ENCODE measurements at places on chromosomes 1 and 21.

DNA sequence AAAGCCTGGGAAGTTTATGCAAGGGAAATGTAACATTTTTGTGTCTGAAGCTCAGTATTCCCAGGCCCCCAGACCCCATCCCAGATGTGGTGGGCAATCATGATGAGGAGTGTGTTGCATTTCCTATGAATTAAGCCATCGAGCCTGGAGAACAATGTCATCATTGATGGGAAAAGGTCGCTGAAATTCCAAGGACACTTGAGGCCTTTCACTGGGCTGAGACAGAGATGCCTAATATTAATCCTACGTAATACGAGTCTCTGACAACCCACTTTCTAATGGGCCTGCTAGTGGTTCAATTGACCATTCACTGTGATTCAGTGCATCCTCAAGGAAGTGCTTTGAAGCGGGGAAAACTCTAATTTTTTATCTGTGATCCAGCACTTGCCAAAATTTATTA, 291.6 kb downstream of the PLPP3 start:
- DNase-seq = no peak

DNA sequence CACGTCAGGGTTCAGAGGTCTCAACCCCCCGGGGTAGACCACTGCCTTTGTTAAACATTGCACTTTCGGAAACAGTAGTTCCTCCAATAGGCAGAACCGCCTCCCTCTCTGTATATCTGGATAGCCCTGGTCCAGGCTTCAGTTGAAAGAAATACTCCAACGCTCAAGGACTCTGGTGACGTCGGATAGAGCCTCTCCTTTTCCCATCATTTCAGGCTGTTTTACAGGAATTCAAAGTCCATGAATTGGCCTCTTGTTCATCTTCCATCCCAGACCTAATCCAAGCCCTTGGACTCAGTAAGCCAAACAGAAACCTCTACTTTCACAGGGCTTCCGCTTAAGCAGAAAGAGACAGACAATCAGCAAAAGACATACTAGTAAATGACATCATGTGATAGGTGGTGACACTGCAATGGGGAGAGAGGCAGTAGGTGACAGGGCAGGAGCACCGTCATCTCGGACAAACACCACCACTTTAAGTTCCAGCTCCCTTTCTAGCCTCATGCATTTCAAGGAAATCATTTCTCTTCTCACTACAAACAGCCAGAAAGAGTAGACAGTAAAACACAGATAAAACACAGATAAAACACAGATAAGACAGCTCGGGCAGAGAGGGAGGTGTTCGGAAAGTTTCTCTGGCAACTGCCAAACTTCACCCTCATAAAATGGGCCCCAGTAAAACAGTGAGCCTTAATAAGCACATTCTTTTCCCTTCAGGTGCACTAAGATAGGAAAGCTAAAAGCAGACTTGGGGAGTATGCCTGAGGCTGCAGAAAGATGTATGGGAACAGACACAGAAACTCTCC, 2.3 kb upstream of the PLA2G2A start:
- DNase-seq = no peak

DNA sequence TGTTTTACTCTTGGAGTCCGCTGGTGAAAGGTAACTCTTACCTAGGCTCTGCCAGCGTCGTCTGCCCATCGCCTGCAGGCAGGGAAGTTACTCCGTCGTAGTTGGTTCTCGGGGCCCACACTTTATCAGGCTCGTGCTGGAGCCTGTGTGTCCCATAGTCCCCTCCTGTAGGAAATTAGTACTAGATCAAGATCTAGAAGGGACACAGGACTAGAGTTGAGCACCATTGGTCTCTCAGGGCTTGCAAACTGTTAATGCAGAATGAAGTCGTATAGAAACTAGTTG, 940 bp downstream of the SRRM1 start:
- no peak for DNase-seq

DNA sequence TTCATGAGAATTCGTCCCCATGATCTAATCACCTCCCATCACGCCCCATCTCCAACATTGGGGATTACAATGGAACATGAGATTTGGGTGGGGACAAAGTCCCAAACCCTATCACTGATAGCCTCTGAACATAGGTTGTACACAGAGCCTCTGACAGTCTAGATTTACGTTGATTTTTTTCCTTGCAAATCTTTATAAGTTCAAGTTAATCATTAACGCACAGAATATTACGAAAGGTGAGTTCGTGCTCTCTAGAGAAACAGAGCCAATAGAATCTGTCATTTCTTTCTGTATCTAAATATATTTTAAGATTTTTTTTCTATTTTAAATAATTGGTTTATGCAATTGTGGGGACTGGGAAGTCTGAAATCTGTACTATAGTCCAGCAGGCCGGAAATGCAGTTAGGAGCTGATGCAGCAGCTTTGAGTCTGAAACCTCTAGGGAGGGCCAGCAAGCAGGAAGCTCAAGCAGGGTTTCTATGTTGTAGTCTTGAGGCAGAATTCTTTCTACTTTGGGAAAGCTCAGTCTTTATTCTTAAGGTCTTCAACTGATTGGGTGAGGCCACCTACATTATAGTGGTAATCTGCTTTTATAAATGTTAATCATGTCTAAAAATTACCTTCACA, 61.0 kb downstream of the SELENOF start:
- no peak for DNase-seq

Measured in activated naive CD4-positive, alpha-beta T cell treated with Interleukin-2 at 50 U/mL for 16 hours (primary cell).